ENCODE measurements at places on chromosomes 6 and 20.

DNA sequence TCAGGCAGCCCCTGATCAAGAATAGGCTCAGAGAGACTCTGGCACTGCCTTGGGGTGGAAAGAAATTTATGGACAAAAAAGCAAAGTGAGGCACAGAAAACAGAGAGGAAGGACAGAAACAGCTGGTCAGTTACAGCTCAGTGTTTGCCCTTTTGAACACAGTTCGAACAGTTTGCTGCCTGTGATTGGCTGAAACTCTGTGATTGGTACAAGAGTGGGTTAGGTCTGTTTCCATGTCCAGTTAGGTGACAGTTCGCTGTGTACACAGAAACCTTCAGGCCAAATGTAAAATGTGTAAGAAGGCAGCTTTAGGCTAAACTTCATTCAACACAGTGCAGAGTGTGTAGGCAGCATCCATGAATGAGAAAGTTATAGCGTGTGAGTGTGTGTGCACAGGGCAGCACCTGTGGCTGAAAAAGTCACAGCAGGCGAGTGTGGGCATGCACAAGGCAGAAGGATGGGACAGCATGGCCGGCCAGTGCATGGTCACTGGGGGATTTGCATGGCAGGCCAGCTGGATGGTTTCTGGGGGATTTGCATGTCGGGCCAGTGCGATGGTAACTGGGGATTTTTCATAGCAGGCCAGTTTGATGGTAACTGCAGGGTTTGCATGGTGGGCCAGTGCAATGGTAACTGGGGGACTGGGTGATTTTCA lies 75.4 kb upstream of the FRMD1 start:
- no peak for DNase-seq

DNA sequence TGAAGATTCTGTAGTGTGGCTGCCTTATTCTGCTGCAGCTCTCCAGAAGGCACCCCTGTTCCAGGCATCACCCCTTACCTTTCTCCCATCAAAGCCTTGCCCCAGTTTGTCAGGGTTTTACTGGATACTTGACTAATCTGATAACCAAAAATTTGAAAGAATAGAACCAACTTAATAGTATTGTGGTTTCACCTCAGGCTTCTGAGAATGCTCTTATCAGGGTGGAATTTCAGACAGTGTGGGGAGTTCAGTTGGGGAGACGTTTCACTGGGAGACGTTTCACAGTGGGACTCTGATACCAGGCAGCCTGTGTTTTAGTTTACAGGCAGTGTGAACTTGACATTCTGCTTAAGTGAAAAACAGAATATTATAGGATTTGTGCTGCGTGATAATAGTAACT lies 50.5 kb downstream of the SCAND1 start:
- DNase-seq: no peak

GRCh38 chr6:169723991-169724493 lies 258 bp downstream of the PHF10 start:
- DNase-seq: peak; percentile 24

GRCh38 chr20:49179368-49180277 lies 8.5 kb downstream of the STAU1 start:
- no peak for DNase-seq

GRCh38 chr20:51482836-51483473 lies 59.6 kb downstream of the NFATC2 start:
- no peak for DNase-seq

- DNase-seq: peak; percentile 44
Observed at GRCh38 chr6:32854376-32855178, 585 bp downstream of the PSMB9 start.

- DNase-seq: no peak
Observed at GRCh38 chr6:16851044-16851540, 89.8 kb upstream of the ATXN1 start.

- DNase-seq: no peak
Observed at GRCh38 chr6:145313041-145313855, 422.1 kb downstream of the EPM2A start.

DNA sequence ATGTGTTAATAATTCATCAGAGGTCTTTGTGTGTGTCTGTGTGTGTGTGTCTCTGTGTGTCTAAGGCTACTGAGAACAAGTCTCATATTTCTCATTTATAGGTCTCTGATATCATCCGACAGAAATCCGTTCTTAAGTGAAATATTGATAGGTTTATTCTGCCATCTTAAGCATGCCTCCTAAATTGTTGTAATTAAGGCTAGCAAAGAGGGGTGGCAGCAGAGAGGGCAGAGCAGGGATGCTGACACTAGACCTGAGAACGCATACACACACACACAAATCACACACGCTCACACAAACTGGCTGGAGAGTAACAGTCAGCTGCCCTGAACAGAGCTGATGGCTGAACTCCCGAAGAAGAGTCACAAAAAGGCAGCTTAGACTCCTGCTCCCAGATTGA lies 84.9 kb upstream of the LRFN2 start:
- DNase-seq: no peak

DNA sequence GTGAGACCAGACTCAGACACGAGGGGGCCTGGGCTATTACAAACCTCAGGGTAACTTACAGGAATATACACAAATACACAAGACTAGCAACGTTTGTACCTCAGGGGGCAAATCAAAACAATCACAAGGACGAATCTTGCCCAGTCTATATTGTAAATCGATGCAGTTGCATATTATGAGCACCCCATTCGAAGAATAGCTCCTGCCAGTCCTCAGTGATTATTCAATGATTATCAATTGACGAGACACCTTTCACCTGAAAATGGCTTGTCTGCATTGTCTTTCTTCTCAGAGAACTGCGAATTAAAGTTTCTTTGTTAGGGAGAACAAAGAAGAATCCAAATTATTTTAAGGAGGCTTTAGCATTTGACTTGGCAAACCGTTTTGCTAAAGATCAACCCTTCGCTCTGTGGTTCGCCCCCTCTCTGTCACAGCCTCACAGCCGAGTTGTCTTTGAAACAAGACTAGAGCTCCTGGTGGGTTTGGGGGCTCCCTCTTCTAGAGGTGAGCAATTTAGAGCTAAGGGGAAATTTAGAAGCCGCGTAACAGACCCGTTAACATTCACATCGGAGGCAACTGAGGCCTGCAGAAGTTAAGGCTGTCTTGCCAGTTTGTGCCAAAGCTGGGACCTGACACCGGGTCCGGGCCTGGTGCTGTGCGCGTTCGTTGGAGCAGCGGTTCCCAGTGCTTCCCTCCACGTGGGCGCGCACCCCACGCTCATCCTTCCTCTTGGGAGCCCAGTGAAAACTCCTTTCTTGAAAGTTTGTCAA lies 24.9 kb upstream of the MAP3K7 start:
- no peak for DNase-seq

DNA sequence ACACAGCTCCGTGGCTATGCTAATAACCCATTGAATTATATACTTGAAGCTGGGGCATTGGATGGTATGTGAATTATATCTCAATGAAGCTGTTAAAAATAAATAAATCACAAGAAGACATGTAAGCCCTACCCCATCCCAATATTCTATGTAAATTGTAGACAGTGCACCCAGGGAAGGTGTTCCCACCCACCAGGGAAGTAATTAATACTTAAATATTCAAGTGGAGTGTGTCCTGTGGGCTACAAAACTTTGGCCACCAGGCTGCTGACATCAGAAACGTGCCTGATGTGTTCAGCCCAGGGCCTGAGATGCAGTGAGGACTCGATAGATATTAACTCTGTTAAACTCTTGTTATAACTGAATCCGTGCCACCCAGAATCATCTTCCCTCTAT lies 240.4 kb upstream of the RREB1 start:
- no peak for DNase-seq

- DNase-seq: no peak
Observed at GRCh38 chr6:5249451-5250122, 11.2 kb downstream of the LYRM4 start.

- no peak for DNase-seq
Observed at GRCh38 chr6:166952567-166953486, 3.5 kb downstream of the RNASET2 start.

DNA sequence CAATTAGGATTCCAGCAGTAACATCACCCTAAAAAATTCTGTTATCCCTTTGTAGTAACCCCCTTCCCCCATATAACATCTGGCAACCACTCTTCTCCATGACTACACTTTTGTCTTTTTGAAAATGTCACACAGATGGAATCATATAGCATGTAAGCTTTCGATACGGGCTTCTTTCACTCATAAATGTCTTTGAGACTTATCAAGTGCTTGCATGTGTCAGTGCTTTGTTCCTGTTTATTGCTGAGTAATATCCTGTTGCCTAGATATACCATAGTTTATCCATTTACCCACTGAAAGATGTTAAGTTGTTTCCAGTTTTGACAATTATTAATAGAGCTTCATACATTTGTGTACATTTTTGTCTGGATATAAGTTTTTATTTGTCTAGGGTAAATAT lies 10.4 kb upstream of the SNPH start:
- no peak for DNase-seq
